Myocyte (in vitro differentiated cells): ENCODE measurements at places on chromosomes 7 and 10. TPM values are rescaled to one million over a fixed set of nuclear protein-coding genes. Genes with fewer than 3 reads are reported as not detected.
A peak's percentile ranks its signal among the peaks of the same experiment; 100 is the strongest.

GRCh38 chr7:90503367-90503766 is 33.9 kb downstream of the PTTG1IP2 start:
- DNase-seq = no peak

DNA sequence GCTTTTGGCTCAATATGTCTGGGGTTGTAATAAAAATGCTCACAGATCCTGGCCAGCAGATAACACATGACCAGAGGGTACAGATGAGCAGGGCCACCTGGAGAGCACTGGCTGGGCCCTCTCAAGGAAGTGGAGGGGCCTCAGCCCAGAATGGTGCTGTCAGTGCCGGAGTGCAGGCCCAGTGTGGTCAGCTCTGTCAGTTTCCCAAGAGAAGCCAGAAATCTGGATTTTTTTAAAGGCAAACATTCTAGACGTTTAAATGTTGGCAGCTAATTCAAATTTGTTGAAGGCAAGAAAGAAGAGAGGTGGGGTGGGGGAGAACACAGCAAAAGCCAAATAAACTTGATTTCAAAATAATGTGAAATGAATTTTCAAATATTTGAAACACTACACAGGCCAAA is 2.0 kb downstream of the C10orf105 start:
- no peak for DNase-seq

DNA sequence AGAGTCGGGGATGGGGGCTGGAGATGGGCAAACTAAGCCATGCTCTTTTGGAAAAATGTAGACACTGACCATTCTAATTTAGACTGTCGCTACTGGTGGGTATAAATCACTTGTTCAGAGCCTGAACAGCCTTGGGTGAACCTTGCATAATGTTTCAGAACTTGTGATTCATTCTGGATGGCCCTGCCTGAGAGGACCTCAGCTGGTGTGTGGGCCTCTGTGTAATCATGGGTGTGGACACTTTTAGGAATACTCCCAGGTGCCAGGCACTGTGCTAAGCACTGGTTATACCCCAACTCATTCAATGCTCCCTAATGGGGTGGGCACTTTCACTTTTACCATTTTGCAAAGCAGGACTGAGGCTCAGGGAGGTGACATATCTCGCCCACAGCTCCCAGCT is 26.8 kb upstream of the TM9SF3 start:
- DNase-seq = no peak

DNA sequence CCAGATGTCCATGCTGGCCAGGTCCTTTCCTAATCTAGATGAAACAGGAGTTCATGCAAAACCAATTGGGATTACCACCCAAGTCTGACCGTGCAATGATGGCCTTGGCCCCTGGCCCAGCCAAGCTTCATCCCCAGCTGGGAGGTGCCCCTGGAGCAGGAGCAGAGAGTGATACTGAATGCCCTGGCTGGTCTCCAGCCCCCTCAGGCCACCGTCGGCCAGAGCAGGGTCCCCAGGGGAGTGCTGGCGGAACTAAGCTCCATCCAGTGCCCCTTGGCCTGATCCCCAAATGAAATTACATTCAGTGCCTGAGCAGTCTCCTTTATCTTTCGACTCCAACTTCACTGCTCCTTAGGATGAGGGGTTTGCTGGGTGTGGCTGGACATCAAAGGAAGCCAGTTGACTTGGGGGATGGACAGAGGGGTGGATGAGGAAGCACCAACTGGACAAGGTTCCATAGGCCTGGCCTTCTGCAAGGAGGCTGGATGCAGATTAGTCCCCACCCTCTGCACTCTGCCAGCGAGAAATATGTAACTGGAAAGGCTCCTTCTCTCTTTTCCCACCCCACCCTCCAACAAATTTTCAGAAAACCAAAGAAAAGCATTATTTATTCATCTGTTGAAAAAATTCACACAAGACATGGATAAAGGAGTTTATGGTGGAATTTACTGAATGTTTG is 275.5 kb downstream of the PLXNA4 start:
- no peak for DNase-seq

- DNase-seq = no peak
Observed at GRCh38 chr7:133778472-133778871, 348.7 kb upstream of the LRGUK start.

DNA sequence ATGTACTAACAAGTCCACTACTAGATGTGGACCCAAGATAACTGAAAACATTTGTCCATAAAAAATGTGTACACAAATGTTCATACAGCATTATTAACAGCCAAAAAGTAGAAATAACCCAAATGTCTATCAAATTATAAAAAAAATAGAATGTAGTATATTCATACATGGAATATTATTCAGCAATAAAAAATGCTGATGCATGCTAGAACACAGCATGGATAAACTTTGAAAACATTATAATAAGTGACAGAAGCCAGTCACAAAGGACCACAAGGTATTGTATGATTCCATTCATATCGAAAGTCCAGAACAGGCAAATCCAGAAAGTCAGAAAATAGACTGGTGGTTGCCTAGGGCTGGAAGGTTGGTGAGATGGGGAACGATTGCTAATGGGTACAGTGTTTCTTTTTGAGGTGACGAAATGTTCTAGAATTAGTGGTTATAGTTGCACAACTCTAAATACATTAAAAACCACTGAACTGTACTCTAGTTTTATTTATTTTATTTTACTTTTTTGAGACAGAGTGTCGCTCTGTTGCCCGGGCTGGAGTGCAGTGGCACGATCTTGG is 43.3 kb upstream of the ANLN start:
- no peak for DNase-seq

Gene STAG3
- total RNA-seq = 0.31 TPM in 1 of 2 replicates, not detected in the other

GRCh38 chr7:38453168-38453567 is 178.0 kb downstream of the AMPH start:
- no peak for DNase-seq

DNA sequence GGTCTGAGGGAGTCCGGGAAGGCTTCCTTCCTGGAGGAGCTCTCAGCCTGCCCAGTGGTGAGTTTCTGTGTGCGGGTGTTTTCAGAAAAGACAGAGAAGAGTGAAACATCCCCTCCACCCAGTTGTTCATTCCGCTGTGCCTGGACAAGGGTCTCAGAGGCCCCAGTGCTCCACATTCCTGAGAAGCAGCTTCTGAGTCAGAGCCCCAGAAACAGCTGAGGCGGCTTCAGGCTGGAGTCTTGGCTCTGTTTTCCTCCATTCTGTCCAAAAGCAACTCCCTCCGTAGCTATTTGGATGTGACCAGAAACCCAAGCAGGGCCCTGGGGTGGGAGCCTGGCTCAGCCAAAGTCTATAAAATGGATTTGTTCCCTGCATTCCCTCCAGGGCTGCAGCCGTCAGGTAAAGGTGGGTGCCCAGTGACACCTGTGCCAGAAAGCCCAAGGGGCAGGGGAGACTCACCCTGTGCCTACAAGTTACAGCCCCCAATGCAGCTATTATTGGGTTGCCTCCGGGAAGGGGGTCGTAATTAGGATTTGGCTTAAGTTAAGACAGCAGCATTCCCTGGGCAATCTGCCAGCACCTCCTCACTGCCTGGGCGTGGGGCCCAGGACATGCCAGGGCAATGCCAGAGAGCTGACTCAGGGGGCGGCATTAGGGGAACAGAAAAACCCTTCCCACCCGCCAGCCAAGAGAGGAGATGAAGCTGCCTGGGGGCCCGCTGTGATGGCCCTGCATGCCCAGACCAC is 13.1 kb upstream of the CAMK2G start:
- peak; percentile 99 for DNase-seq

DNA sequence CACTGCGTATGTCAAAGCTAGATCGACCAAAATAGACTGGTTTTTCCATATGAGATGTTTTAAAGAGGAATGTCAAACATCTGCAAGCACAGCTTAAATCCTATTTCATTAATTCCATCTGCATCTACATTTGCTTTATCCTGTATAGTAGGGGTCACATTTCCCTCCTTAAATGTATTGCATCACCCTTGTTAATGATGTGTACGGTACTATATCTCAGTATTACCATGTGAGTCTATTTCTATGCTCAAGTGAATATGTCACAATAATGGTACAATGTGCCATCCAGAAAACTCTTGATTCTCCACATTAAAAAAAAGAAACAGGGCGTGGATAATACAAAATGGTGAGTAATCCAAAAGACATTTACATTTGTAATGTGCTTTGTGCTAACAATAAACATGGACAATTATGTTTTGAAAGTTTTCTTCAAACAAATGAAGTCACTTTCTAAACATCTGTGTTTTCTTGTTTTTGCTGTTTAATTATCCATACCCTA is 56.6 kb downstream of the TWIST1 start:
- peak; percentile 20 for DNase-seq

- DNase-seq = no peak
Observed at GRCh38 chr7:34338961-34339526, 319.0 kb upstream of the NPSR1 start.
